ENCODE measurements at places on chromosomes 2 and 18.

GRCh38 chr18:23071285-23071684 is 64.0 kb upstream of the CABLES1 start:
- DNase-seq = peak; percentile 60

GRCh38 chr2:65789923-65790675 is 357.7 kb upstream of the SPRED2 start:
- DNase-seq = no peak

GRCh38 chr2:135783439-135783838 is 41.8 kb downstream of the UBXN4 start:
- no peak for DNase-seq

GRCh38 chr2:112290088-112290487 is 14.7 kb downstream of the ZC3H6 start:
- no peak for DNase-seq

- no peak for DNase-seq
Measured at GRCh38 chr2:12106440-12107080, 360.1 kb downstream of the LPIN1 start.

- no peak for DNase-seq
Measured at GRCh38 chr18:58668897-58669296, 2.4 kb upstream of the MALT1 start.

GRCh38 chr2:170391018-170391417 is 213.1 kb downstream of the MYO3B start:
- no peak for DNase-seq

Measured in stimulated activated CD8-positive, alpha-beta memory T cell treated with anti-CD3 and anti-CD28 coated beads, Interleukin-4, amount 100 ng/mL, for 1 hour (primary cell).